NCI-H748 treated with DMSO at 0.1 percent for 48 hours (cell line): ENCODE measurements at places on chromosomes 7 and 10.

DNA sequence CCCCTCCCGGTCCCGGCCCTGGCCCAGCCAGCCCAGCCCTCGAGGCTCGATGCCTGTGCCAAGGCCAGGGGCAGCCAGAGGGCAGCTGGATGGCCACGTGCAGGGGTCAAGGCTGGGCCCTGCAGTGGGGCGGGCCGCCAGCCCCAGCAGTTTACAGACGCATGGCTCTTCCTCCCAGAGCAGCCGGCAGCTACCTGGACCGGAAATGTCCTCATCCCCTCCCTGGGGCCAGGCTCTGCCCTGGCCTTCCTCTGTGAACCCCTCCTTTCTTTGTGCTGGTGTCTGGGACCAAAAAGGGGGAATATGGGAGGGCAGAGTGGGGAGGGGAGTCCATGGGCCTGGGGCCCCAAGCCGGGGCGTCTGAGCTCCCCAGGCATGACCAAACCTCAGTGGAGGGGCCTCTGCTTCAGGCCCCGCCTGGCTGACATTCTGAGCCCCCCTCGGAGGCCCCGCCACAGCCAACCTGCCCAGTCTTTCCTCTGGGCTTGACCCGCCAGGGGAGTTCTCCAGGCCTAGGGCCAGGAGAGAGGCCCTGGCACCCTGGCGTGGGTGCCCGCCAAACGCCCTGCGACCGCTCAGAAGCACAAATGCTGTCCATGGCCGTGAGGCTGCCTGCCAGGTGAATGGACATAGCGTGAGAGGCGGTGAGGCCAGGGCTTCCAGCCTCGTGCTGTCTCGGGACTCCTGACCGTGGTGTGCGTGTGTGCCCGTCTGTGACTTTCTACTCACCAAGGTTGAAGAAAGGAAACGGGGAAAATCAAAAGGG is 24.7 kb upstream of the AMZ1 start:
- no peak for DNase-seq

DNA sequence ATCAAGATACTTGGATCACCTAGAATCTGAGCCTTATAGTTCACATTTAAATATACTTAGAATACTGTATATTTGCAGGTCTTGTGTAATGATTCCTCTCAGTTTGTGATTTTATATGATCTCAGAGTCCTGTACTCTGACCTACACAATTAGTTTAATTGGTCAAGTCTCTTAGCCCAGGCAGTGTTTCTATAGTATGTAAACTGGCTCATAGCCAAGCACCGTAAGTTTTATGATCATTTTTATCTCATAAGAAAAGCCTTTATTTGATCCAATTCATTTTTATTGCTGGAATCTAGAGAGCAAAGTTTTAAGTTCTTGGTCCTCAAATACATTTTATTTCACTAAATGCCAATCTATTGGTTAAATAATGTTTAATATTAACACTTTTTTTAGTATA is 242.2 kb downstream of the MALRD1 start:
- no peak for DNase-seq

DNA sequence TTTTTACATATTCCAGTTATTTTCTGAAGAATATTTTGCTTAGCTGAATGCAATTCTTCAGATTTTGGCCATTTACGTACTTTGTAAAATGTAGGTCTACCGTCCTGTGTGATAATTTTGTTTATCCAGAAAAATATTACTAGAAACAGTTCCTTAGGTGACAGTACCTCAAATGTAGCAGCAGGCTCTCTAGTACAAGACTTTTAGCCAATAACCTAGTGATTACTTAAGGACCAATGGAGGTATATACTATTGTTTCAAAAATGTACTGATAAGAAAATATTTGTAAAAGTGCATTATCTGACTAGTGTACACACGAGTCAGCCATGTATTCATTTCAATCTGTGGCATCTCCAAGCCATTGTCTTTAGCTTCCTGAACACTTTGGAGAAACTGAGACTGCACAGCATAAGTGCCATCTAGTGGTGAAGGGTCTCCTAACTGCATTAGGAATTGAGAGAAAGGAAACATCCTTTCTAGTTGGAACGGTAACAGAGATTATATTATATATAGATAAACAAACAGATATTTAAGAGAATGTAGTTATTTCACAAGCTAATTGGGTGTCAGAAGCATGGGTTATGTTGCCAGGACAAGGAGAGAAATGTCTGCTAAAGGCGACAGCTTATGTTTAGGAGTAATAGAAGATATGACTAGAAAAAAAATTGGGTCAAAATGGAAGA is 23.7 kb downstream of the RTKN2 start:
- DNase-seq, result peak; percentile 60

DNA sequence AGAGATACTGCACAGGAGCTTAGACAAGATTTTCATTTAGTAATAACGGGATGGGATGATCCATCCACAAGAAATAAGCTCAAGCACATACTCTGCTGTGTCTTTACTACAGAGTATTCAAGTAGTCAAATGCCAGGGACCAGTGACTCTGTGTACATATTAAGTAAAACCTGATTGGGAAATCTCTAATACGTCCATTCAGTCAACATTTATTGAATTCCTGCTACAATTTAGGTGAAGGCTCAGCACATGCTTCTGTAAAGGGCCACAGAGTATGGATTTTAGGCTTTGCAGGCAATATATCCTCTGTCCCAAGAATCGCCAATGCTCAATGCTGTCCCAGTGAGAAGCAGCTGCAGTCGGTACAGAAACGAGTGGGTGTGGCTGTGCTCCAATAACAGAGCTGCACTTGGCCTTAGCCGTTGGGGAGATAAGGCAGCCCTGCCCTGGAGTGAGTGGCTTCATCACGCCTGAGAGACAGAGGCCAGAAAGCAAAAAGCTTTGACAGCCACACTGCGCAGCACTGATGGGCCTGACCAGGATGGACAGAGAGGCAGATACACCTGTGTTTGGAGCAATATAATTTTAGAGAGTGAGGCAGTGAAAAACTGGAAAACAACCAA is 186.8 kb downstream of the PARD3 start:
- peak; percentile 19 for DNase-seq

DNA sequence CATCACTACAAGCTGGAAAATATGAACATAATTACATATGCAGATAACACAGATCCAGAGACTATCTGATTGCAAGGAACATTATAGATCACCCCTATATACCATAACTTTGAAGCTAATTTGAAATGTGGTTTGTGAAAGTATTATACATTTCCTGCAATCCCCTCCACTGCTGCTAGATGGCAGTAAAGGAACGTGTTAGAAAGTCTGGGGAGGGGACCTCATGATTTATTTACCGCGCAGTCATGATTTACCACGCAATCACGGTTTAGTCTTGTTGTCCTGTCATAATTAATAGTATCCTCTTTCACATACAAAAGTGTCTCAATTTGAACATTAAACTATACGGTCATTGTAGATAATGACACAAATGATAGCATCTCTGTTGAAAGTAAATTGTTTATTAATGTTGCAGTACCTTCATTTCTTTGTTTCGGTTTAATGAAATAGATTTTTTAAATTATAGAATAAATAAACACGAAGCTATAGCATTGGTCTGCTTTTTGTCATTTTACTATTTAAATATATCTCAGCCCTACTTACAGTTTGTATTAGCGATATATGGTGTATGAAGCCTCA is 145.3 kb upstream of the PRSS1 start:
- DNase-seq, result peak; percentile 74

DNA sequence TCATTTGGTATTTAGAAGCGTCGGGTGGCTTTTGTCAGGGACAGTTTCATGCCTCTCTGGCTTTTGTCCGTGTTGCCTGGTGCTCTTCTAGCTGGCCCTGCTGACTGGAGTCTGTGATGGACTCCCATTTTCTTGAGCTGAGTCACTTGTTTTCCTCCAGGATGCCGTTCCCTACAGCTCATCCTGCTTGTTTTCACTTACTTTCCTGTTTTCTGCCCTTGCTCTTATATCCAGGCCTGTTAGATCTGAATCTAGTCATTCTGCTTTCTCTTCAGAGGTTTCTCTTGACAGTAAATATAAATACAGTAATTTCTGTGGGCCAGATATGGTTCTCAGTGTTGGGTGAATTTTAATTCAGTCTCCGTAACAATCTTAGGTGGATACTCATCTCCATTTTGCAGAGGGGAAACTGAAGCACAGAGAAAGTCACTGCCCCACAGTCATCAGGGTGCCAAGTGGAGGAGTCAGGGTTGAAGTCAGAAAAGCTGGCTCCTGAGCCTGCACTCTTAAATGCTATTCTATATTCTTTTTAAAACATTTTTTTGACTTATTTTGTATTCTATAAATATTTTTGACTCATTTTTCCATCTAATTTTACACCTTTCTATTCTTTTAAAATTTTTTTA is 85.4 kb downstream of the CCNY start:
- no peak for DNase-seq

GRCh38 chr7:148672041-148672440 is 26.7 kb upstream of the CUL1 start:
- DNase-seq, result no peak

- DNase-seq, result no peak
These were observed 359.1 kb downstream of the GLRX3 start for GRCh38 chr10:130495116-130495862.

DNA sequence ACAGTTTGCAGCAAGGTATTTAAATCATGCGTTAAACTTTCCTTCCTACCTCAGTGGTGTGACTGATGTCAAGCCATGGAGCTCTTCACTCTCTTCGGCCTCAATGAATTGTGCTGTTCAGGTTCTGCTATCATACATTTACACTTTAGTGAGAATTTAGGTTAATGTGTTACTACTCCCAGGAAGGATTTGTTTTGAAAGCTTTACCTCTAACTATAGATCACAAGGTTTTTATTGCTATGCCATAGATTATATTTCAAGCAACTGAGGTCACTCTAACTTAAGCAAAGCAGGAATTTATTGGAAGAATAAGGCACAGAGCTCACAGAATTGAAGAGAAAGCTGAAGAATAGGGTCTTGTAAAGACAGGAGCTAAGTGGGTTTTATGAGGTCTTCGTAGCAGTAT is 11.0 kb upstream of the ADD3 start:
- DNase-seq, result no peak

DNA sequence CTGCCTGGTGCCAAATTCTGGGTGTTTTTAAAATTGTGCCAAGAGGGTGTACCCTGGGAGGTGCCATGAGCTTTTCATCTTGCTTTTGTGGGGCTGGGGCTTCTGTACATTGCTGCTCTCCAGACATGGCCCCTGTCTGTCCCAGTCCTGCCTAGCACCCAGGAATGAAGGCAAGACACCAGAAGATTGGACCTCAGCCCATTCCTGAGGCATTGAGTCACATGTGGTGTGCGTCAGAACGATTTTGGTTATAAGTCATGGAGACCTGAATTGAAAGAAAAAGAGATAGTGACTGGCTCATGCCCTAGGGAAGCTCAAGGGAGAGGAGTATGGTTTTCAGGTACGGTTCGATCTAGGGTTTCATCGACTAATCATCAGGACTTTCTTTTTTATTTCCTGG is 493.2 kb downstream of the TYW1 start:
- DNase-seq, result no peak

DNA sequence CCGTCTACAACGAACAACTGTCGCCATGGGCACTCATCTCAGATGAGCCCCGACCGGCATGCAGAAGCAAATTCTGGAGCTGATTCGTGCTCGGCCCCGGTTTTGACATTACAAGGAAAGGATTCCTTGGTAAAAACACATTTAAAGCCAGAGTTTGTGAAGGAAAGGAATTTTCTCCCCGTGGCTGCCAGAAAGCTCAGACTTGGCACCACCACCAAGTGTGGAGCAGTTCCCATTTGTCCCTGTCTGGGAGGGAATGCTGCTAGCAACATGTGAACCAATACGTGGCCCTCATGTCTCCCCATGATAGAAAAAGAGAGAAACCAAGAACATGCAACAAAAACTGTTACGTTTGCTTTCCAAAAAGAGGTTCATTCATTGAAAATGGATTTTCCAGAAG is 55.2 kb upstream of the DDC start:
- no peak for DNase-seq

DNA sequence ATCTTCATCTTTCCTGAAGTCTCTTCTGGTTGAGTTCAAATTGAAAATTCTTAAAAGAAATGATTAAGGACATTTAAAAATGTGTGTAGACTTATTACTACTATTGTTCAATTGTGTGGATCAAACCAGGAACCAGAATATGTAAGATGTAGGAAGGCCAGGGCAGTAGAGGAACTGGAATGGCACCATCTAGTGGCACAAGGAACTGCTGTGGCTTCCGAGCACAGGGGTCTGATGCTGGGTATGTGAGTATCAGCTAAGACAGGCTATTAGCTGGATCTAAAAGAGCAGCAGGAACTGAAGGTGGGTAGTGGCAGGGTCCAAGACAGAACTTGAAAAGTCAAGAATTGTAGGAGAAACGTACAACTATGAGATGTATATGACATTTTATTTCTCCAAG is 247.3 kb downstream of the SEMA3A start:
- peak; percentile 6 for DNase-seq

- no peak for DNase-seq
These were observed 144.7 kb downstream of the NRP1 start for GRCh38 chr10:33189808-33190207.

GRCh38 chr7:107948645-107949442 is 54.1 kb downstream of the LAMB1 start:
- no peak for DNase-seq

DNA sequence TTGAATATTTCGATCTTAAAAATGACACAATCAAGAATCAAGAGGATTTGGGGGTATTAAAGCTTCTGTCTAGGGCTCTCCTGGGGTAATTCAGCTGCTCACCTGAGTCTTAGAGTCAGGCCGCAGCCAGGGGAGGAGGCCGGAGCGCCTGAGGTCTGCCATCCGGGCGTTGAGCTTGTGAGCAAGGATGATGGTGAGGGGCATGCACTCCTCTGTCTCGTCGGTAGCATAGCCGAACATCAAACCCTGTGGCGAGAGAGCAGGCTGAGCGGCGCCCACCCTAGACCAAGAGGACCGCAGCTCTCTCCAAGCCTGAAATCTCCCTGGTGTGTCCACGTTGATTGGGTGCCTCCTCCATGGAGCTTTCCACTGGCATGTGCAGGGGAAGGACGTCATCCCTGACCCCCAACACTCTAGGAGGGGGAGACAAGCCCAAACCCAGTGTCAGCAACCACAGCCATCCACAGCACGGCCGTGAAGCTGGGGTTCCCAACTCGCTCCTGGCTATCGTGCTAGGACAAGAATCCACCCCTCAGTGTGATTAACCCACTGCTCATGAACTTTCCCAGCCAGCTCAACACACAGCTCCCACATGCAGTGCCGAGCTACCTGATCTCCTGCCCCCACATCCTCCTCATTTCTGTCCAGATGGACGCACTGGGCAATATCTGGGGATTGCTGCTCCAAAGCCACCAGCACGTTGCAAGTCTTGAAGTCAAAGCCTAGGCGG is 9.2 kb downstream of the MAT1A start:
- no peak for DNase-seq

- DNase-seq, result no peak
These were observed 66.4 kb upstream of the IFRD1 start for GRCh38 chr7:112383671-112384417.

GRCh38 chr7:104795616-104796398 is 218.2 kb upstream of the KMT2E start:
- DNase-seq, result no peak

GRCh38 chr7:70761711-70762328 is 370.1 kb upstream of the GALNT17 start:
- no peak for DNase-seq

DNA sequence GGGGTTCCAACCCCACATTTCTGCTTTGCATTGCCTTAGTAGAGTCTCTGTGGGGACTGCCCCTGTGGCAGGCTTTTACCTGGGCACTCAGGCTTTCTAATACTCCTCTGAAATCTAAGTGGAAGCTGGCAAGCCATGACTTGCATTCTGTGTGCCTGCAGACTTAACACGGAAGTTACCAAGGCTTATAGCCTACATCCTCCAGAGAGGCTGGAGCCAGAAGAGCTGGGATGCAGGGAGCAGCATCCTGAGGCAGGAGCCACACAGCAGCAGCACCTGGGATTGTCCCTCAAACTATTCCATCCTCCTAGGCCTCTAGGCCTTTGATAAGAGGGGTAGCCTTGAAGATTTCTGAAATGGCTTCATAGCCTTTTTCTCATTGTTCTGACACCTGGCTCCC is 22.1 kb upstream of the ABCC2 start:
- no peak for DNase-seq
